Omental fat pad (tissue), 4 donors: ENCODE measurements at places on chromosomes 3 and 15. TPM values are rescaled to one million over a fixed set of nuclear protein-coding genes. Genes with fewer than 3 reads are reported as not detected.

KBTBD8 gene
- 2.0 TPM for total RNA-seq

DNA sequence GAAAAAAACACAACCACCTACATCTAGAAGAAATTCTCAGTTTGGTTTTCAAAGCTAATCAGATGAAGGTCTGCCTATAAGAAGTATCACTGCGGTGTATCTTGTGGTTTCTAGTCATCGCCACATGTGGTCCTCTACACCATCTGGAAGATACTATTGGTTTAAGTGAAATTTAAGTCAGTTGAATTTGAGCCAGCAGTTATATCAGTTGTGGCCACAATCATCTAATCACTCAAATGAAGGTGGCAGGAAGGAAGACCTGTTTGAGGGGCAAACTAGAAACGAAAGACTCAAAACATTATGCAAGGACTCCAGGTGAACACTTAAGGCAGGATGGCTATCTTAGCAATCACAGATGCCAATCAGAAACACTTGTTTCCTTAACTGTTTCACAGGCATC is 48.7 kb downstream of the ETV5 start:
- no peak for DNase-seq

ACKR4 gene
- not detected for total RNA-seq

- no peak for DNase-seq
These were observed 72.4 kb upstream of the GADL1 start for GRCh38 chr3:30966896-30967295.

MESP1 gene
- 4.0 TPM for total RNA-seq

DNA sequence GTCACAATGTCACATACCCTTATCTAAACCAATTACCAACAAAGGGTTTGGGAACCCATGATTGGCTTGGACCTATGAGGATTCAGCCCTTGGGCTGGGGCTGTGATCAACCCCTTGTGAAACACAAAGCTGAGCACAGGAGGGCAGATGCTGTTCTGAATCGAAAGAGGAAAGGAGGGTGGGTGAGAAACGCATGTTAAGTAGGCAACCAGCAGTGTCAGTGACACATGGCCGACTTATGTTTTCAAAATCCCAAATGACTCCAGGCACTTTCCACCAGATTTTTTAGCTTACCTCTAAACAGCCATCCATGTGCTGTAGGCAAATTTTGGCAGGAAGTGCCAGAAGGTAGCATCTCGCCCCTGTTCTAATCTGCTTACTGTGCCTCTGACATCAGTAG is 34.1 kb upstream of the KLHL25 start:
- no peak for DNase-seq

GRCh38 chr3:194967151-194968117 is 281.8 kb downstream of the FAM43A start:
- DNase-seq, result no peak

LACTB gene
- 38.5 TPM for total RNA-seq

SCAANT1 gene
- total RNA-seq, result not detected

- no peak for DNase-seq
These were observed 361 bp upstream of the LCMT2 start for GRCh38 chr15:43330780-43331087.

GRCh38 chr15:91304210-91304609 is 204.2 kb downstream of the SV2B start:
- no peak for DNase-seq

- DNase-seq, result no peak
These were observed 20.5 kb upstream of the STAG1 start for GRCh38 chr3:136772709-136773108.

- DNase-seq, result no peak
These were observed 85.6 kb downstream of the MYLK start for GRCh38 chr3:123798550-123798949.

FANCD2OS gene
- total RNA-seq, result not detected

ZMYND10 gene
- total RNA-seq, result 0.28 TPM

GRCh38 chr3:108953210-108953609 is 469 bp downstream of the GUCA1C start:
- no peak for DNase-seq

DNA sequence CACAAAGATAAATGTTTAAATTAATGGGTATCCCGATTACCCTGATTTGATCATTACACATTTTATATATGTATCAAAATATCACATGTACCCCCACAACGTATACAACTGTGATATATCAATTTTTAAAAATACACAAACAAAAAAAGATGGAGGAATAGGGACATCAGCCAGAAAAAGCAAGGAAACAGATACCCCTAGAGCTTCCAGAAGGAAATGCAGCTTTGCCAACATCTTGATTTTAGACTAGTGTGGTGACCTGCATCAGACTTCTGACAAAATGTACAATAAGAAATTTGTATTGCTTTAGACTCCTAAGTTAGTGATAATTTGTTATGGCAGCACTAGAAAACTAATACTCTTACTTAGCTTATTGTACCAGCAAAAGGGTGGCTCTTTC is 483.8 kb downstream of the TUSC7 start:
- DNase-seq, result no peak

DNA sequence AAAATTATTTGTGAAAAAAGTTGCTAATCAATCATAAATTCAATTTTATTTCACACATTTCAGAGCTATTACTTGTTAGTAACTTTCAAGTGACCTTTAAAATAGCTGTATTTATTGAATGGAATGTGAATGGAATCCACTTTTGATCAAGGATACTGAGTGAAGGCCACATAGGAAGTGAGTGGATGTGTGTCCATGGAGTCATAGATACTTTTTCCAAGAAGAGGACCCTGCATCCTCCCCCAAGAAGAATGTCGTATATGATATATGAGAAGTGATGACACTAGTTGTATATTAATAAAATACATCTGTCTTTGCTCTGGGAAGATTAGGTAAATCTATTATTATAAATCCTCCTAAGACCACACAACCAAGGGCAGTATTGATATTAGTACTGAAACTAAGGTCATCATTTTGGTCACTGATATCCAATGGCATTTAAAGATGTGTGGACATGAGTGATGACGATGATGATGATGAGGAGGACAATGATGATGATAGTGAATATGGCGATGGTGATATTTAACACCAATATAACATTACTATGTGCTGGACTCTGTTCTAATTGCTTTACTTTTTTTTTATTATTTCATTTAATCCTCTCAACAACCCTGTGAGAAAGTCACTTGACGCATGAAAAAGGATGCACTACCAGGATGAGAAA is 493.0 kb upstream of the NR2F2 start:
- DNase-seq, result no peak

DNA sequence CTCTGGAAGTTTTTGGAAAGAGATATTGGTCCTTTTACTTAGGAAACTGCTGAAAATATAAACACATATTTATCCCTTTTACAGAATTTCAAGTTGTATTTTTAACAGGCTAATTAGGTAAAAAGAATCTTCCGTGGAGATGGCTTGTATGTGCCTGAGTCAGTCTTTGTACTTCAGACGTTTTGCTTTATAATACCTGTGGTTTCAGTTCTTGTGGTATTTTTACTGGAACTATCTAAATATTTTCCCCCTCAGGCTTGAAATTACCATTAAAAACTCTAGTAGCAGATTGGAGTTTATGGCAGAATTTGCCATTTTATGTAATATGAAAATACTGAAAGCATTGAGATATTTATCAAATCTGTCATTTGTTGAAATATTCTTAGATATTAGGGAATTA is 151.6 kb upstream of the CGNL1 start:
- DNase-seq, result no peak

DNA sequence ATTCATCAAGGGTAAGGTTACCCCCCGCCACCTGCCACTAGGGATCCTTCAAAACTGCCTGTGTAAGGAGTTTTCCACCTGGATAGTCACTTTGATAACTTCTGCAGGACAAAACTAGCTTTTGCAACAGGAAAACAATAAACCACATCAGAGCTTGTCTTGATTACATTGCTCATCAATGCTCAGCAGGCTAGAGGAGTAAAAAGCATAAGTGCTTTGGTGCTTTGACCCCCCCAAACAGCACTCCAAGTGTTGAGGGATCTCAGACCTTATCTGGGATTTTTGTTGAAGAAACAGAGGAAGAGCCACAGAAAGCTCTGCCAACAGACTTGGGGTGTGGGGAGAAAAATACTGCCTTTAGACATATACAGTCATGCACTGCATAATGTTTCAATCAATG is 10.8 kb upstream of the PHLDB2 start:
- DNase-seq, result no peak

- no peak for DNase-seq
These were observed 3.9 kb upstream of the SRGAP3 start for GRCh38 chr3:9253327-9253726.

TMEM207 gene
- not detected for total RNA-seq

ZNF662 gene
- total RNA-seq, result 3.8 TPM

- DNase-seq, result no peak
These were observed 20.9 kb upstream of the MELTF start for GRCh38 chr3:197050511-197050910.

AHSG gene
- total RNA-seq, result not detected

DNA sequence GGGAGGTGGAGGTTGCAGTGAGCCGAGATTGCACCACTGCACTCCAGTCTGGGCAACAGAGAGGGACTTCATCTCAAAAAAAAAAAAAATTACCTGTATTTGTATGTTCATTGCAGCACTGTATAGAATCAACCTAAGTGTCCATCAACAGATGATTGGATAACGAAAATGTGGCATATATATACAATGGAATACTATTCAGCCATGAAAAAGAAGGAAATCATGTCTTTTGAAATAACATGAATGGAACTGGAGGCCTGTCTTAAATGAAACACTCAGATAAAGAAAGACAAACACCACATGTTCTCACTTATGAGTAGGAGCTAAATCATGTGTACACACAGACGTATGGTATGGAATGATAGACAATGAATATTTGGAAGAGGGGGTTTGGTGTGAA is 59.4 kb upstream of the MEF2A start:
- DNase-seq, result no peak

CHL1 gene
- 36.7 TPM for total RNA-seq

- no peak for DNase-seq
These were observed 276.4 kb downstream of the FAM43A start for GRCh38 chr3:194962056-194962455.

DNA sequence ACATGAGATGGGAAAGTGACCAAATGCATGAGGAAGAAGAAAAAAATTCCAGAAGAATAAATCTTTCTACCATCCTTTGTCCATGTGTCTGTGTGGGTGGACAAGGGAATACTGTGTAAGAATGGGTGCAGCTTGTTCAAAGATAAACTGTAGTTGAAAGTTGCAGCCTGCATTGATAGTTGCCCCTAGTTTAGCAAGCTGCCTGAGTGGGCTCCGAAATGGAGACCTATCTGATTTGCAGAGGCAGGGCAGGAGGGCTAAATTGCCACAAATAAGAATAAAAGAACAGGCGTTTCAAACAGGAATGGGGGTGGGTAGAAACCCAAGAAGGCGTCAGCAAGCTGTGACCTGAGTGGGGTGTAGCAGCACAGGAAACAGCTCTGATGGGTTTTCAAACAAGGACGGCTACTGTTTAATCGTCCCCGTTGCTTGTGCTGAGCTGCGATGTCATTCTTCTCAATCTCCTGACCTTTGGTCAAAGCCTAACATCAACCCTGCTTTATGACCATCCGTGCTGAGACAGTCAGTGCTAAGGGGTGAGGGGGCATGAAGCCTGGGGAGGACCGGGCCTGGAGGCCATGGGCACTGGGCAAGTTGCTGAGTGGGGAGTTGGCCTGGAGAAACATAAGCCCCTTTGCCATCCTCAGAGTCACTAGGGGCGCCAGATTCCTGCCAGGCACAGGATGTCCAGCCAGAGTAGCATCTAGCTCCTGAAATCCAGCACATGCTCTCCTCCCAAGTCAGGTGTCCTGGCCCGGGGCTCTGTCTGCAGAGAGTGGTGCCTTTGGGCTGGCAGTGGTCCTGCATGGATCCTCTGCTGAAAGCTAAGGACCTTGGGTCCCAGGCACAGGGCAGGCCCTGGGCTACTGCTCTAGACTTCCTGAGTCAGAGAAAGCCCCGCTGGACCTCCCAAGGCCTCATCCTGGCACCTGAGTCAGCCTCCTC is 19.2 kb upstream of the C15orf39 start:
- no peak for DNase-seq

FBXL2 gene
- 13.5 TPM for total RNA-seq

GRCh38 chr15:34206011-34206410 is 3.9 kb downstream of the KATNBL1 start:
- no peak for DNase-seq

DNA sequence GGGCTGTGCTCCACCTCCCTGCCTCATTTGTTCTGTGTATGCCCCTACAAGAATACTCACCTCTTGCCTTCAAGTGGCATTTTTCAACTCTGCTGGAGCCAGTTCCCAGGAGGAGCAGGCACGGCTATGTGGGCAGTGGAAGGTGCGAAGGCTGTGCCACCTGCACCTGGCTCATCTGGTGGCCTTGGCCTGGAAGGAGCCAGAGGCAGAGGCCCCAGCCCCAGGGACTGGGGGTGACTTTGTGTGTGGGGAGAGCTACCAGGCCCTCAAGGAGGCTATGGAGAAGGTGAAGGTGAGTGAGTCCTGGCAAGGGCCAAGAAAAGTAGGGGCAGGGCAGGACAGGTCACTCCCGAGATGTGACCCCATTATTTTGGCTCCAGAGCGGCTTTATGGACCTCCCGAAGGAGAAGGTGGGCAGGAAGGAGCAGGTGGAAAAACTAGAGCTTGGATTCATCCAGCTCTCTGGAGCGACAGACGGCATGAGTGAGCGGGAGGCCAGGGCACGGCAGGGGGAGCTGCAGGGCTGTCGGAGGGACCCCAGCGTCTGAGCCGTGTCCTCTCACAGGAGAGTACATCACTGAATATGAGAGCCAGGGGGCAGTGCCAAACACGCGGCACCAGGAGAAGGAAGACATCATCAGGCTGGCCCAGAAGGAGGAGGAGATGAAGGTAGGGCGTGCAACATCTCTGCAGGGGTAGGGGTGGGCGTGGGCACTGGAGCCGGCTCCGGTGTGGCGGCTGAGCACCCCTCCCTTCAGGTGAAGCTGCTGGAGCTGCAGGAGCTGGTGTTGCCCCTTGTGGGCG is 57.3 kb upstream of the UBE2Q2 start:
- no peak for DNase-seq

- DNase-seq, result no peak
These were observed 55.0 kb upstream of the NR2E3 start for GRCh38 chr15:71755092-71755970.

GRCh38 chr3:188546835-188547670 is 393.1 kb downstream of the LPP start:
- DNase-seq, result no peak

- DNase-seq, result no peak
These were observed 400.7 kb downstream of the ROBO1 start for GRCh38 chr3:79367066-79367465.

FBXL22 gene
- not detected for total RNA-seq
